Activated CD4-positive, CD25-positive, alpha-beta regulatory T cell treated with anti-CD3 and anti-CD28 coated beads, Interleukin-2, amount 50 U/mL, for 24 hours (primary cell): ENCODE measurements at places on chromosomes 3 and 15.

- ATAC-seq: no peak
Measured at GRCh38 chr3:140441006-140441405, 236.9 kb upstream of the TRIM42 start.

DNA sequence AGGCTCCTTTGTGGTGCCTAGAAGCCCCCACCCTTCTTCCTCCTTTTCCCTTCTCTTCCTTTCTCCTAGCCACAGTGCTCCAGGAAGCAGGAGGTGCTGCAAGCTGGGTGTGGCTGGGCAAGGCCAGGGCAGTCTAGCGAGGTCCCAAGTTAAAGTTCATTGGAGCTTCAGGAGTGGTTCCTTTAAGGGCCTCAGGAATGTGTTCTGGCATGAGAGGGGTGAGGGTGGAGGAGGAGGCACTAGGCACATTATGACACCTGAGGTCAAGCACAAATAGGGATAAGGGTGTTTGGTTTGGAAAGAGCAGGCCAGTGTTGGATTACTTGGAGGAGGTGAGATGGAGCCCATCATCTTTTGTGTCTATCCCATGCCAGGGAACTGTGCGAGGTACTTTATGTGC, 258.7 kb downstream of the TLE3 start:
- no peak for ATAC-seq

DNA sequence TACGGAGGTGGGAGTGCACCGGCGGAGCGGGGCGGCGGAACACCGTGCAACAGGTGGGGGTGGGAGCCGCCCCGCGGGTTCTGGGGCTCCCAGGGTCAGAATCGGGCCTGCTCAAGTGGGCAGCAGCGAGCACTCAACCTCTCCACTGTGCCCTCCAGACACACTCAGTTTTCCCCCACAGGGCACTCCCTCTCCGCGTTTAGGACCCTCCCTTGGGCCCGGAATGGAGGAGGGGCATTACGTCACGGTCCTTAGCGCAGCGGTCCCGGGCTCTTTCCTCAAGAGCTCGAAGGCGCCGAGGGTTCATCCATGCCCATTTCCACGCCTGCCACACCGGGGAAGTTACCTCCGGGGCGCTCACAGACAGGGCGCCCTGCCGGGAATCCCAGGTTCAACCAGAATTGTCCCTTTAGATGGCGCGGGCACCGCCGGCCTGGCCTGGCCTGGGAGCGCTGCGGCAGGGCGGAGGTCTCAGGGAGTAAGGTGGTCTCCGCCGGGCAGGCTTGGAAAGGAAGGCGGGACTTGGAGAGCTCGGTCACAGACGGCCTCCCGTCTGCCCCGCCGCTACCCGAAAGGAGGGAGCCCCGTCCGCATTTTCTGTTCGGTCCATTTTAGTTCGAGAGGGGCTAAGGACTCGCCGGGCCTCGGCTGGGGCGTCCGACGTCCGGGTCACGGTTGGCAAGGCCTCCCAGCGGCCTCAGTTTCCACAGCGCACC, 5.1 kb downstream of the RNU6-1 start:
- peak; percentile 6 for ATAC-seq

- ATAC-seq: peak; percentile 50
Measured at GRCh38 chr3:127629467-127630403, 750 bp downstream of the PODXL2 start.

- ATAC-seq: no peak
Measured at GRCh38 chr3:193375614-193376013, 2.9 kb downstream of the ATP13A5 start.

DNA sequence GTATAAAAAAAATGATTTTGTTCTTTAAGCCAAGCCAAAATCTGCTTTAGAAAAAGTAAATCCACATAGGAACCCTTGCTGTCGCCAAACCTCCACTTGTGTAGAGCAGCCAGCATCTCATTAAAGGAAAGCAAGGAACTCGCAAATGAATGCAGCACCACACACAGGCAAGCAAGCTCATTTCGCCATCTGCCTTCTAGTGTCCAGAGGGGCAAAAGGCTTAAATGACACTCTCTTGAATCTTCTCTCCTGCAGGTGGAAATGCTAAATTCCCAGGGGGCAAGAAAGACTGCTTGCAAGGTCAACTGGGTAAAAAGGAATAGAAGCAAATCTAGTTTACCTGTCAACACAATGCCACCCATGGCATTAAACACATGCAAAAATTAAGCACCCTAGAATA, 2.4 kb downstream of the MB21D2 start:
- ATAC-seq: no peak

GRCh38 chr3:156416846-156417558, 137.9 kb downstream of the SSR3 start:
- no peak for ATAC-seq

DNA sequence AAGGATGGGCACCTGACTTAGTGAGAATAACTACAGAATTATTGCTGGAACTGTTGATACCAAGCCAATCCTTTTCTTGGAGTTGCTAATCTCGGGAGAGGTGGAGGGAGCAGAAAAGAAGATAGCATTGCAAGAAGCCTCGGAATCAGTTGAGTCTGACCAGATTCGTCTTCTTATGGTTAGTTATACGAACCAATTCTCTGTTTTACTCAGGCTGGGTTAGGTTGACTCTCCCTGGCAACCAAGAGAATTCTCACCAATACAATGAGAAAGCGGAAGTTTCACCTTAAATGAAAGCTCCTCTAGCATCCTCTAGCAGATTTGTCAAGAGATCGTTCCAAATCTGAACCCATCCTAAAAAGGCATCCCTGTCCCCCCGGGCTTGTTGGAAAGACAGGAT, 43.5 kb upstream of the UBE2E1 start:
- ATAC-seq: peak; percentile 38

DNA sequence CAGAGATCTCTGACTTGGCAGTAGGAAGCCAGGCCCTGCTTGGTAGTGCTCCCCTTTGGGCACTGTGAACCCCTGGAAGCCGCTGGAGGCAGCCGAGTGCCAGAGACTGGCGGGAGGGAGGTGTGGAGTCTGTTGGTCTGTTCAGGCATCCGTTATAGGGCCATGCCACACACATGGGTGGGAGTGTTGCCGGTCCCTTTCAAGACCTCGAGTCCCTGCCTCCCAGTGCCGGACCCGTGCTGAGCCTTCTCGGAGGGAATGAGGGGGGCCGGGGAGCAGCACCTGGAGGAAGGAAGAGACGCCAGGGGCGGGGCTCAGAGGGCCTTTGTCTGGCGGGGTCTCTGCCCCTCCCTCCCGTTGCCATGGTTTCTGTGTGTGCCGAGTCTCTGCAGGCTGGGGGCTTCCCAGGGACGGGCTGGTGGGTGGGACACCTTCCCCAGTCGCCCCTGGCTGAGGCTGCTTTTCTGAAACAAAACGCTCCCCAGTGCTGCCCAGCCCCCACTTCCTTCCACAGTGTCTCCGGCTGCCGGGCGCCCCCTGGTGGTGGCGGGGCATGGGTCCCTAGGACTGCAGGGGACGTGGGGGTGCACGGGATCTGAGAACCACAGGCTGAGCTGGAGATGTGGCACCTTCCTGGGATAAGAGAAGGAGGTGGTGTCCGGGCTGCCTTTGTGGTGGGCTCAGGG, 10.0 kb downstream of the GNAI2 start:
- ATAC-seq: peak; percentile 84

DNA sequence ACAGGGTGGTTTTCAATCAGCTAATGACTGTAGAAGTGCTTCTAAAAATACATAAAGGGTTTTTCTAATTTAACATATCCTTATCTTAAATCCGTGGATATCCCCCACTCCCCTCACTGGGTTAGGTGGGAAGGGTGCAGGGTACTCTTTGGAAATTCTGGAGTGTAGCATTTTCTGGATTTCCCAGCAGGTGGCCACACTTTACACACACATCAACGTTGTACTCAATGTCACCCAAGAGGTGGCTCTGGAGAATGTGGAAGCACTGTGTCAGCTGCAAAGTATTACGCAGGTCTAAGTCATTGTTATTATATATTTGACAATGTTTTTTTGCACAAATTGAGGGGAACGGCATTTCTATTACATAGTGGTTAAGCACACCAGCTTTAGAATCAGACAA, 168.8 kb downstream of the CHDH start:
- no peak for ATAC-seq

DNA sequence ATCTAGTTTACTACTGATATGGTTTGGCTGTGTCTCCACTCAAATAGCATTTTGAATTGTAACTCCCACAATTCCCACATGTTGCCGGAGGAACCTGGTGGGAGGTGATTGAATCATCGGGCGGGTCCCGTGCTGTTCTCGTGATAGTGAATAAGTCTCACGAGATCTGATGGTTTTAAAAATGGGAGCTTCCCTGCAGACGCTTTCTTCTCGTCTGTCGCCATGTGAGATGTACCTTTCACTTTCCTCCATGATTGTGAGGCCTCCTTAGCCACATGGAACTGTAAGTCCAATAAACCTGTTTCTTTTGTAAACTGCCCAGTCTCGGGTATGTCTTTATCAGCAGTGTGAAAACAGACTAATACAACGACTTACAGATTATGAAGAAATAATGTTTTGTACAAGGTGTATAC, 35.6 kb upstream of the PYDC2 start:
- no peak for ATAC-seq

GRCh38 chr3:119239206-119239820, 1.4 kb downstream of the B4GALT4 start:
- peak; percentile 34 for ATAC-seq

- ATAC-seq: no peak
Measured at GRCh38 chr3:152491922-152492321, 223.2 kb downstream of the MBNL1 start.

GRCh38 chr3:162370141-162370540, 873.5 kb downstream of the OTOL1 start:
- ATAC-seq: no peak

GRCh38 chr15:90266061-90266431, 574 bp downstream of the NGRN start:
- ATAC-seq: peak; percentile 9

- no peak for ATAC-seq
Measured at GRCh38 chr3:123799544-123800361, 84.4 kb downstream of the MYLK start.

DNA sequence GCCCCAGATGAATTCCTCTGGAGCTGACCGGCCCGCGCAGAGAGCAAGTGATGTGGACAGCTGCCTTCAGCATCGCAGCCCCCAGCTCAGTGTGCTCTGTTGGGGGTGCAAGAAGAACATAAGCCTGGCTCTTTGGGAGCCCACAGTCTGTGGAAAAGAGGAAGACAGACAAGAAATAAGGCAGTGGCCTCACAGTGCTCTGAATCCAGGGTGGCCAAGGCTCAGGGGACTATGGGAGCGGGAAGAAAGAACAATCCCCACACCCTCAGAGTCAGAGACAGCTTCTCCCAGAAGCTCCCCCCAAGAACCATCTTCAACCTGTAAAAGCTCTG, 277 bp upstream of the HDDC3 start:
- ATAC-seq: no peak

DNA sequence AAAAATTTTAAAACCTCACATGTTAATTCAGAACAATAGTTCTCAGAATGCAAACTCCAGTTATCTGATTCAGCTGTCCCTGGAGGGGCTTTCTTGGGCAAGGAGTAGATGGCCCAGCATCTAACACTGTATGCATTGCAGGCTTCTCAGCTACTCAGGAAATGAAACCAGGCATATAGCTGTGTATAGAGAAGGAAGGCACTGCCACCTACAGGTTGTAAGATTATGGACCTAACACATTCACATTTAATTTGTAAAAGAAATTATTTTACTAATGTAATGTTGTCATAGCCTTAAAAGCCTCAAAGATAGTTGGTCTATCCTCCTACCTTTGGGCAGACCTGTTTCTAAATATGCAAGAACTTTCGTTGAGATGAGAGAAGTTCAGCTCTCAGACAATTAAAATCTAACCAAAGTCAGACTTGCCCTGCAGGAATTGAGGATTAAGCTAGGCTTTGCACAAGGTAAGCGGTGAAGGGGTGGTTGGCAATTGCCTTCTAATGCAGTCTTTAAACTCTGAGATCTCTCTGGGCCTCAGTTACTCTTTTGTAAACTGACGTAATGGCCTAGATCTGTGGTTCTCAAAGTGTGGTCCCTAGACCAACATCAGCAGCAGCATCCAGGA, 132.8 kb upstream of the SLC24A5 start:
- no peak for ATAC-seq

- no peak for ATAC-seq
Measured at GRCh38 chr15:31017311-31017710, 25.9 kb upstream of the MTMR10 start.

GRCh38 chr3:120450600-120451271, at the start of gene FSTL1:
Gene FSTL1 (minus strand): TSS chr3:120450992. CDS start chr3:120450746, 246 bp downstream.
- ATAC-seq: no peak

- no peak for ATAC-seq
Measured at GRCh38 chr15:75927601-75928000, 23.9 kb downstream of the FBXO22 start.

DNA sequence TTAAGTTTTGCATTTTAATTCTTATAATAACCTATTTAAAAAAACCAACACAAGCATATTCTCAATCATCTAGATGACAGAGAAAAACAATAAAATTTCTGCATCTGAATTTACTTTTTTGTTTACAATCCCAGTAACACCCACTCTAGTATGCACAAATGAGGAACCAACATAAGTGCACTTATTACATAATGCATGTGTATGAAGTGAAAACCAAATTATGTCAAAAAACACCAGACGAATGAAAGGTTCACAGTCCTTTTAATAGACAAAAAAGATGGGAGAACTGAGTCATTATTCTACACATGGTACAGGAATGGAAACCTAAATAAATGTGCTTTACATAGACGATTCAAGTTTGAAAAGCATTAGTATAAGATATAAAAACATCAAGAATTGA, 91.7 kb downstream of the NR1I2 start:
- no peak for ATAC-seq

DNA sequence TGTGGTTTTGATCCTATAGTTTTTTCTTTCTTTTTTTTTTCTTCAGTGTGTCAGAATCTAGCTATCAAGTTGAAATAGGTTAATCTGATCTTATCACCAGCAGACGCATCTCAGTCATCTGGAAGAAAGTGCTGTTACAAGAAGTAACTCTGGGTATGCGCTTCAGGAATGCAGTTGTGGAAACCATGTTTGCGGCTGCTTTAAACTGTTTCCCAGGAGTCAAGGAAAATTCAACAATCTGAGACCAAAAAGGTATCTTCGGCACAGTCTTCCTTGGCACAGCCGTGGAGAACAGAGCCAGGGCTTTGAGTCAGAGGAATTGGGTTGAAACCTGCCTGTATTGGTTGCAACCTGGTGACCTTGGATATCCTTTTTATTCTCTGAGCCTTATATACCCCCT, 59.9 kb downstream of the CD47 start:
- no peak for ATAC-seq

DNA sequence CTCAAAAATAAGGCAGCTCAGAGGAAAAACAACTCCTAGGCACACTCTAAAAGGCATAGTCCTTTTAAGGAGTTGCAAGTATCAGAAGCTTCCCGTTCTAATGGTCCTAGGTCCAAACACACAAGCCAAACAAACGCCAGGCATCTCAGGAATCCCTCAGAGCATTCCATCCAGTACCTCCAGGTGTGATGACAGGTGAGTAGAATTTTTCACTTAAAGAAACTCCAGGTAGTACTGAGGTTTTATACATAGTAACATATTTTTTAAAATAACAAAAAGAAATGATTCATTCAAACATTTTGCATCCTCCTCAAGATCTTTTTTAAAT, 1092.3 kb downstream of the TUSC7 start:
- no peak for ATAC-seq

DNA sequence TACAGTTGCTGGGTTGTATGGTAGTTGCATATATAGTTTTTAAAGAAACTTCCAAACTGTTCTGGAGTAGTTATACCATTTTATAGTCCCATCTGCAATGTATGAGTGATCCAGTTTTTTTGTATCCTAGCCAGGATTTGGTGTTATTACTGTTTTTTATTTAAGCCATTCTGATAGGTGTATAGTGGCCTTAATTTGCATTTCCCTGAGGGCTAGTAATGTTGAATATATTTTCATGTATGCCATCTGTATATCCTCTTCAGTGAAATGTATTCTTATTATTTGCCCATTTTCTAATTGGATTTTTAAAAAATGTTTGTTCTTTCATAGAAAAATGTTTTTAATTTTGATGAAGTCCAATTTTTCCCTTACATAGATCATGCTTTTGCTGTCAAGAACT, 29.2 kb downstream of the PXK start:
- no peak for ATAC-seq
